ENCODE measurements at places on chromosomes 12 and 14.

DNA sequence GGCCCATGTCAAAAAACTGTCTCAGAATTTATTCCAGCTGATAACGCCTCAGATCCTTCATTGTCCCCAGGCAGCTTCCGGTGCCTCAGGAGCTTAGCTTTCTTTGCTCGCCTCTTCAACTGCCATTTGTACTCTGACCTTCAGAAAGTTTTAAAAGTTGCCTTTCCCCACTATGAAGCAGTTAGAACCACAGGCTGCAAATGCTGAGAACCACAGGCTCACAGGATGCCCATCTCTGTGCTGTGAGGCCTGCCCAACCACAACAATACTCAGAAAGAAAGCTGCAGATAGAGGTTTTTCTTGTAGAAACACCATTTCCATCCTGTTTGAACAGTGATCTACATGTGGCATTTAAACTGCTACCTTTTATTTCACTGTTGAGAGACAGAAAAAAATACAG is 131.1 kb downstream of the PRKCH start:
- no peak for DNase-seq

GRCh38 chr12:53602176-53602864 is 23.9 kb downstream of the ATF7 start:
- DNase-seq: no peak

GRCh38 chr12:99281277-99281676 is 366.3 kb upstream of the GARIN6 start:
- DNase-seq: no peak

GRCh38 chr14:71408362-71409030 is 501.2 kb downstream of the PCNX1 start:
- no peak for DNase-seq

DNA sequence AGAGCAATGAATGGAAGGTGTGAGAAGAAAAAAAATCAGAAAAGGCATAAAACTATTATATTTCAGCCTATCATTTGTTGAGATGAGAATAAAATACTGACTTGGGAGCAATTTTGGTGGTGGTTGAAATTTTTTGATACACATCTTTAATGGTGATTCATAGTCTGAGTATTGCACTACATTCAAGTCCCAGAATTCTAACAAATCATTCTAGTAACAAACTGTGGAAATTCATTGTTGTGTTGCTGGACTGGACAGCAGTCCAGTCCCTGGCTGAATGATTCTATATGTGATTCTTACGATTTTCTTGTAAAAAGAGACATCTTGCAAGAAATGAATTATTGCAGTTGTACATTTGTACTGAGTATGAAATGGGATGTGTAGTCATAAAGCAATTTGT is 268.6 kb downstream of the TRHDE start:
- no peak for DNase-seq

GRCh38 chr14:68669603-68670358 is 123.1 kb downstream of the ZFP36L1 start:
- DNase-seq: no peak

DNA sequence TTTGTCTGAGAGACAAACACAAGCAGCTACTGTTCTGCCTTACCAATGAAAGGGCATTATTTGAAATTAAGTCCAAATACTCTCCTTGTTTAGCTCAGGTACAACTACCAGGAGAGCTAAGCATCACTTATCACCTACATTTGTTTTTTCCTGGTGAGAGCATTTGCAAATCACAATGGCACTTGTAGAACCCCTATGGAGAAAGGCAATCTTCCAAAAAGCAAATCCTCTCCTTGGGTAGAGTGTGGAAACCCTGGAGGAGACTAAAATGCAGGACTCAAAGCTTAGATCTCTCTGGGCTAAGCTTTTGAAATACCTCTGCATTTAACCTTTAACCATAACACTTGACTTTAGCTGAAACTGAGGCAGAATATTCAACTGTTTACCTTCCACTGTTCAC is 20.8 kb downstream of the GTSF1 start:
- no peak for DNase-seq

GRCh38 chr12:24861766-24862540 is 86.9 kb downstream of the BCAT1 start:
- DNase-seq: no peak

GRCh38 chr14:33420051-33420627 is 481.5 kb downstream of the NPAS3 start:
- no peak for DNase-seq

- peak; percentile 36 for DNase-seq
Observed at GRCh38 chr12:80186727-80187217, 87.4 kb downstream of the OTOGL start.

- DNase-seq: no peak
Observed at GRCh38 chr12:104596898-104597843, 140.4 kb downstream of the CHST11 start.

DNA sequence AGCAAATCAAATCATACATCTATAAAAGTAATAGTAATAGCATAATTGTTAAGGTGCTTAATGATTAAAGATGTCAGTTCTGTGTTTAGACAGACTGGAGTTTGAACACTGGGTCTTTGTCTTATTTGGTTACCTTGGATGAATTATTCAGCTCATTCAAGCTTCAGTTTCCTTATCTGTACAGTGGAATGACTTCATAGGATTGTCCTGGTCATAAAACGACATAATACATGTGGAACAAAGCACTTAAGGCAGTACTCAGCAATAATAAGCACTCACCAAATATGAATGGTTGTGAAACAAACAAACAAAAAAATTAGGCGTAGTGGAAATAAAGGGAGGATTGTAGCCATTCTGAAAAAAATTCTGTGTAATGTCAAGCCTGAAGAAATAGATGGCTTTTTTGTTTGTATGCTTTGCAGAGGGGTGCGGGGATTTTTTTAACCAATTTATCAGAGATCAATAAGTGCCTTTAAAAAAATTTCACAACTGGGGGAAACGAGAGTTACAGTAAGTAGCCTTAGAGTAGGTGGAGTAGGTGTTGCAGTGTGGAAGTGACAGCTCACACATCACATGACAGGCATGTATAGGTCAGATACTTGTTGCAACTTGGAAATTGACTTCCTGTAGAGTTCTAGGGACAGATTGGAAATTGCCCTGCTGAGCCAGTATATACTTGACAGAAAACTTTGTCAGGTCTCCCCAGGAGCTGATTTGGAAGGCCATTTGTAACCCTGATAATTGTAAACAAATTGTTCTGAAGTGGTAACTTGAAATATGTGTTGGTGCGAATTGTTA is 157.7 kb downstream of the SLC15A5 start:
- no peak for DNase-seq

- DNase-seq: no peak
Observed at GRCh38 chr12:99413751-99414150, 233.8 kb upstream of the GARIN6 start.

DNA sequence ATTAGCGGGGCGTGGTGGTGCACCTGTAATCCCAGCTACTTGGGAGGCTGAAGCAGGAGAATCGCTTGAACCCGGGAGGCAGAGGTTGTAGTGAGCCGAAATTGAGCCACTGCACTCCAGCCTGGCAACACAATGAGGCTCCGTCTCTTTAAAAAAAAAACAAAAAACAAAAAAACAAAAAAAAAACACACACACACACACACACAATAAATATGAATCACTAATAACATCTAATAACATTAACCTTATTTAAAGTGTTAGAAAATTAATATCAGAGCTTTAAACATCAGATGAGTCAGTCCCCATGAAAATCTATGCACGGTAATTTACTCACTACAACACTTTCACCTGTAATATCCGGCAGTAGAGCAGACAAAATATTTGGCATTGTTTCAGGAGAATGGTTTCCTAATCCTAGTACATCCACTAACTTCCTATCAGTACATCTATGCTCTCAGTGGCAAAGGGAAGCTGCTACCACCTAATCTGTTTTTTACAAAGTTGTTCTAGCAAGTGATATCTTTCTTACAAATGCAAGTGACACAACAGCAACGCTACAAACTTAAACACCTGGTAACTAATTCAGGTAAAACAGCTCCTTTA is 36.2 kb downstream of the MED13L start:
- DNase-seq: no peak

DNA sequence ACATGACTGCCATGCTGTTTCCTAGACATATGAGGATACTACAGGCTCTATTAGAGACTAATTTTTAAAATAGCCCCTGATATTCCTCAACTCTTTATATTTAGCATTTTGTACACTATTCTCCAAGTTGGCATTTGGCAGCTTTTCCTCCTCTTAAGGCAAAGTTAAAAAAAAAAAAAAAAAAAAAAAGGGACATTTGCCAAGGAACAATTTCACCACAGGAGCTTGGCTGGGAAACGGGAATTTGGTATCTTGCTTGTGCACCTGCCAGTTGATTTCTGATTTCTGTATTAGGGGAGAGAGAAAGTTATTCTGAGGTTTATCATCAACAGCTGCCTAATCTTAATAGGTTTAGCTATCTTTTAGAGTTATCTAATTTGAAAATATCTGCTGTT is 87.2 kb downstream of the CAND1 start:
- no peak for DNase-seq

GRCh38 chr12:57129321-57129842 is 1.1 kb downstream of the LRP1 start:
- no peak for DNase-seq

DNA sequence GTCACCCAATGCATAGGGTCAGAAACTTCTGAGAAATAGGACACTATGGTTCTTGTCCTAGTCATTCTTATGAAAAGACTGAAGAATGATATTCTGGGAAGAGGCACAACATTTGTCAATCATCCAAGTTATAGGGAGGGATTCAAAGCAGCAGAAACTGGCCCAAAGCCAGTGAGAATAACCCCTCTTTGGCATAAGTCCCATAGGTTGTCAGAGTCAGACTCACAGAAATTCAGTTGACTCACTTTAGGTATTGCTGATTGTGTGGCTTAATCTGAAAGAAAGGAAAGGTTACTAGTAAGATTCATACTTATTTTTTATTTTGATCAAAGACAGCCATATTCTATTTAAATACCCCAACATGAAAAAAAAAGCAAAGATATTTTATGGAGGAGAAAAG is 151.0 kb downstream of the SRGAP1 start:
- no peak for DNase-seq

GRCh38 chr12:90274407-90274806 is 565.8 kb upstream of the ATP2B1 start:
- DNase-seq: no peak

DNA sequence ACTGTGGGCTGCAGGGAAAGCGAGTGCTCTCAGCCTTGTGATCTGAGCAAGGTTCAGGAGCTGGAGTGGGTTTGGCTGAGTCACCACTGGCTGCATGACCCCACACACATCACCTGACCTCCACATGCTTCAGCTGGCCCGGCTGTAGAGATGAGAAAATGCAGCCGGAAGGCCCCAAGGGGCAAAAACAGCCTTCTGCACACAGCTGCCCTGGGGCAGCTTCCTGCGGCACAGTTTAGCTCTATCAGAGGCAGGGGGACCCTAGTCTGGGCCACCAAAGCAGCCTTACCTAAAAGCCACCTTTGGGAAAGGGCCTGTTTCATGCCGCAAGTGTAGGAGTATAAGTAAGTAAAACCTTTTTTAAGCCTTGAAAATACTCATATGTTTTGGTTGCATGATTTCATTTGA is 123.3 kb downstream of the SSPN start:
- no peak for DNase-seq

- no peak for DNase-seq
Observed at GRCh38 chr14:52319919-52320318, 5.8 kb downstream of the PTGER2 start.

GRCh38 chr14:47785058-47785457 is 109.7 kb upstream of the MDGA2 start:
- no peak for DNase-seq

DNA sequence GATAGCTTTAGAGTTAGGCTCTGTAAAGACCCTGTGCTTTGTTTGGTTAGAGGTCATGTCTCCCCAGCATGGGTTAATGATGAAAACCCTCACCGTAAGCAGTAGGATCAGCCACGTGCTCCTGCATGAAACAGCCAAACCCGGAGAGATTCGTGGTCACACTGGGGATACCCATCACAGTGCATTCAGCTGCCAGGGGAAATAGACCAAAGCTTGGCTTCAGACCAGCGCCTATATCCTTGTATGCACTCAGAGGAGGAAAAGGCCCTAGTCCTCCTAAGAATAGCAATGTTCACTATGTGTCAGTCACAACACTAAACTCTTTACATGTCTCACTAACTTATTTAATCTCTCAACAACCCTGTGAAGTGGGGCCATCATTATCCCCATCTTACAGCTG is 16.3 kb downstream of the SPX start:
- no peak for DNase-seq

GRCh38 chr12:1093166-1093751 is 102.2 kb downstream of the ERC1 start:
- DNase-seq: no peak

DNA sequence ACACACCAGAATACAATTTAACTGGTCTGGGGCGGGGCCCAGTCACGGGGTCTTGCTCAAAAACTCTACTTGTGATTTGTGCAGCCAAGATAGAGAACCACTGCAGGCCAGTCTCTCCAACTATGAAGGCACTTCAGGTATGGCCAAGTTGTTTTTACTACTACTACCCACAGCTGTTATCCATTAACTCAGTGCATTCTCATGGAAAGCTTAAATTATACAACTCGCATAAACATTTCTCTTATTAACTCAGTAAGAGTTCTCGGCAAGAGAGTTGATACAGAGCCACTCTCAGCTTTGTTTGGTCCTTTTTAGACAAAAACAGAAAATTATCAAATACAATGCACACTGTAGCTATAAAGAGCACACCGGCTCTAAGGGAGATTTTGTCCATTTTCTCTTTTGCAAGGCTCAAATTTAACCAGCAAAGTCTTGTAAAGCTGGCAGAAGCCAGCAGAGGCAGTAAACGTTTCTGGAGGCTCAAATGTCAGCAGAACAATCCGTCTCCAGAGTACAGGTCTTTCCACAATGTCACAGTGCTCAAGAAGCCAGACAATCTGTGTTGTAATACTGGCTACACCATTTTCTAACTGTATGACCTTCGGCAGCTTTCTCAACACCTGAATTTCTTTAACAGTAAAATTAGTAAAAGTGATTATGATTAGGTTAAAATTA is 85.9 kb downstream of the PTGER2 start:
- DNase-seq: no peak

DNA sequence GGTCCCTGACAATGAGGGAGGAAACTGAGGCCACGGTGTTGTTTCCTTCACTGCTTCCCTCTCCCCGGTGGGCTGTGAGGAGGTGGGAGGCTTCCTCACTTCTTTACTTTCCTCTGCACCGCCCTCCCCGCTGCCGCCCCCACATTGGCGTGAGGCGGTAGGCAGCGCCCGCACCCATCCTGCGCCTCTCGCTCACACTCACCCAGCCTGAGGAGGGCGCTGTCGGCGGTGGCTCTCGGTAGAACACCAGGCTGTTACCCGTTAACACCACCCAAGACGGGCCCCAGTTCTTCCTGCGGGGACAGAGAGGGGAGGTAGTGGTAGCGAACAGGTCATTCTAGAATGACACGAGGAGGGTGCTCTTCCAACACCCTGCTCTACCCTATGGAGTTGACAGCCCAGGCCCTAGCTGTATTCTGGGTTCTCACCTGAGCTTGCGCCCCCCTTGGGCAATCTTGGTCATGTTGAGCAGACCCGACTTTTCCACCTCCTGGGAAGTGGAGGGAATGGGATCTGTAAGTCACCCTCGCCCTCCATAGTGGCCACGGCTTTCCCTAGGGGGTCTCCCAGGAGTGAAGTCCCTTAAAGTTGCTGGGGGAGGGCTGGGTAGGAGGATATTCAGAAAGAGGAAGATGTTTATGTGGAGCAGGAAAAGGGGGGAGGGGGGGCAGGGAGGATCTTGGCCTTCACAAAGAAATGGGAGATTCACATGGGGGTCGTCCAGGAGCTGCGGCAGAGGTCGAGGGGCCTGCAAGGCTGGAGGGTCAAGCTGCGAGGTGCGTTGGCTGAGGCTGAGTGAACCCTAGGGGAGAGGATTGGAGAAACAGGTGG is 3.3 kb downstream of the ARHGAP9 start:
- DNase-seq: no peak

GRCh38 chr12:89212339-89212771 is 139.9 kb downstream of the DUSP6 start:
- DNase-seq: no peak

All from NCI-H510A (cell line).